ENCODE measurements at places on chromosomes 3 and 15.

GRCh38 chr3:101851072-101851770 is 1.9 kb downstream of the NFKBIZ start:
- peaks cover 21% of the 10 kb centered on the region for H3K27me3 ChIP-seq
- no peak overlapping the region for H3K27ac ChIP-seq
- peaks cover 19% of the 10 kb centered on the region for H3K4me1 ChIP-seq
- no peak for DNase-seq

- H3K27ac ChIP-seq: peak overlapping the region; percentile 78
- peaks cover 3% of the 10 kb centered on the region for H3K27me3 ChIP-seq
- peaks cover 5% of the 10 kb centered on the region for H3K4me1 ChIP-seq
- peaks cover 77% of the 10 kb centered on the region for H3K36me3 ChIP-seq
- DNase-seq: no peak
- no peak overlapping the region for H3K4me3 ChIP-seq
These were observed 8.6 kb upstream of the ISG20 start for GRCh38 chr15:88630141-88630721.

DNA sequence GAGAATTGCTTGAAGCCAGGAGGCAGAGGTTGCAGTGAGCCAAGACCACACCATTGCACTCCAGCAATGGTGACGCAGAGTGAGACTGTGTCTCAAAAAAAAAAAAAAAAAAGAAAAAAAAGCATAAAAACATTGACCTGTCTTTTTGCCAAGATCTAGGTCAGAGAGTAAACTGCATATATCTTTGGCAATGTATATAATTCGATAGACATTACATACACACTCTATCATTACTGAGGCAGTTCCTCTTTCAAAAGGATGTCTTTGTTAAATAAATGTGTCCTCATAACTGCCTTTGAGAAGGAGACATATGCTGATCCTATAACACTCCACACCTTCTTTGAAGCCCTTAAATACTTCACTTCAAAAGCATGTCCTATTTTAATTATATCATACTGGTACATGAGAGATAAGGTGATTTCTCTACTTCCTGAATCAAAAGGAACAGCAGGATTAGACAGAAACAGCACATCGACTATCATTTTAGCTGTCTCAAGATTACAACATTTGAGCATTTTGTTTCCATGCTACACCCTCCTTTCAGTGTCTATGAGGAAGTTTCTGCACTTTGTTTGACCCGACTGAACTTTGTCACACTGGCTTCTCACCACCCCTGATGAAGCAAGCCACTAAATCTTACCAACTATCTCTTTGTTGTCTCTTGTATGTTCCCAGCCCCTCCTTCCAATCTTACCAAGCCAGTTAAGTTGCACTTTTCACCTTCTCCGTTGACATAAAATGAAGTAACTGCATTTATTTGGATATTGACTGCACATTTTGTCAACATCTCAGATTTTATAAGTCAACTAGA is 335.8 kb downstream of the MECOM start:
- DNase-seq: no peak
- peak overlapping the region; percentile 74 for H3K27ac ChIP-seq
- H3K4me1 ChIP-seq: peaks cover 35% of the 10 kb centered on the region
- H3K4me3 ChIP-seq: peak overlapping the region; percentile 3
- no peaks in the 10 kb centered on the region for H3K36me3 ChIP-seq
- H3K27me3 ChIP-seq: peaks cover 3% of the 10 kb centered on the region

DNA sequence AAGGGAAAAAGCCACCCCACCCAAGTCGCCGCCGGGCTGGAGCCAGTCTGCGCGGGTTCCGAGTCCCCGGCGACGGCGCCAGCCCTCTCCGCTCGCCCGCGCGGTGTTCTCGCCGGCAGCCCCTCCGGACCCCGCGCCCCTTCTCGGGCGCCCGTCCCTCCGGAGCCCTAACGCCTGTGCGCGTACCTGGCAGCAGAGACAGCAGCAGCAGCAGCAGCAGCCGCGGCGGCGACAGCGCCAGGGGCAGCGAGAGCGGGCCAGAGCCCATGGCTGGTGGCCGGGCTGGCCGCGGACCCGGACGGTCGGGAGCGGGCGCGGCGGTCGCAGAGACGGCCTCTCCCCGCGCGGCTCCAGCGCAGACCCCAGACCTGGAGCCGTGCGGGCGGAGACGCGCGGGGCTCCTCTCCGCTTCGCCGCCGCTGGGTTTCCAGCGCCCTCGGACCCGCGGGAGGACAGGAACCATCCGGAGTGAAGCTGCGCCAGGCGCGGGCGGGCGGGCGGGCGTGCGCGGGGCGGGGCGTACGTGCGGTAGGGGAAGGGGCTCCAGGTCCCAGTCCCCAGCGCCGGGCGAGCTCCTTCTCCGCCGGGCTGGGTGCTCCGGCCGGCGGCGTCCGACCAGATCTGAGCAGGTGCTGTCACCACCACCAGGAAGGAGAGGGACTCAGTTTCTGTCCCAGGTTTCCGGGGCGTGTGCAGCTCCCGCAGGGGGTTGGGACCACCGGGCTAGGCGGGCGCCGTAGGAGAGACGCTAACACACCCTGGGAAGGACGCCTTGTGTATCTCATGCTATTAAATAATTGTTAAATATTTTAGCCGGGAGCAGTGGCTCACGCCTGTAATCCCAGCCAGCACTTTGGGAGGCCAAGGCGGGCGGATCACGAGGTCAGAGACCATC is at the start of gene CHRNA3:
TSS of gene CHRNA3 (minus strand) at position 470 of the 895 bp plus-strand sequence. CDS start at position 268, 202 bp downstream.
- H3K4me1 ChIP-seq: peaks cover 22% of the 10 kb centered on the region
- no peak within 1 kb of the TSS for H3K27ac ChIP-seq
- peaks cover 44% of the 10 kb centered on the region for H3K27me3 ChIP-seq
- peaks cover 13% of the 10 kb centered on the region for H3K36me3 ChIP-seq

GRCh38 chr15:32733281-32733680 is 15.5 kb downstream of the GREM1 start:
- no peak overlapping the region for H3K27ac ChIP-seq
- DNase-seq: no peak
- no peak overlapping the region for H3K4me3 ChIP-seq
- peaks cover 48% of the 10 kb centered on the region for H3K4me1 ChIP-seq
- H3K27me3 ChIP-seq: peaks cover 3% of the 10 kb centered on the region
- H3K36me3 ChIP-seq: peaks cover 93% of the 10 kb centered on the region

GRCh38 chr3:5607581-5607980 is 420.1 kb downstream of the EDEM1 start:
- no peak for DNase-seq
- H3K27me3 ChIP-seq: peaks cover 6% of the 10 kb centered on the region
- no peaks in the 10 kb centered on the region for H3K4me1 ChIP-seq
- H3K36me3 ChIP-seq: no peaks in the 10 kb centered on the region
